ENCODE measurements at places on chromosomes 2 and 18. TPM values are rescaled to one million over a fixed set of nuclear protein-coding genes. Genes with fewer than 3 reads are reported as not detected.

LANCL1 gene
- polyA plus RNA-seq = 60.1 TPM

XDH gene
- polyA plus RNA-seq = 0.03 TPM

RHOB gene
- polyA plus RNA-seq = 209 TPM

CYP1B1 gene
- 31.8 TPM for polyA plus RNA-seq

CYP27C1 gene
- 4.8 TPM for polyA plus RNA-seq

SLC5A7 gene
- polyA plus RNA-seq = 11.3 TPM

DOK1 gene
- 11.0 TPM for polyA plus RNA-seq

UGT1A5 gene
- not detected for polyA plus RNA-seq

KCNG2 gene
- polyA plus RNA-seq = 2.2 TPM

ANKAR gene
- polyA plus RNA-seq = 7.1 TPM

B3GNT7 gene
- polyA plus RNA-seq = 13.1 TPM

DNA sequence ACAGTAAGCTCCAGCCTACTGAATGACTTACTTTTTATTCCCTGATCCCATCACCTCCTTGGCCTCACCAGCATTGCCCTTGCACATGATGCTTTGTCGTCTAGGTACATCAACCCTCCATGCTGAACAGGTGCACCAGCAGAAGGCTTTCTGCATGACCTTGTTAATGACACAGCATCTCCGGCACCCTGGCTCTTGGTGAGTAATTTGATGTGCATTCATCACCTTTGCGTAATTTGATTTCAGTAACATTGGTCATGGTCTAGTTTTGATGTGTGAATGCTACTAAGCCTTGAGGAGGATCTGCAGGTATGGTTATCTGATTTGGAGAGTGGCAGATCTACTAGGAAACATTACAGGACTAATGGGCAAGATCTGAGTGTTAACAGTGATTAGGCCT is 103.6 kb downstream of the STK39 start:
- no peak for DNase-seq

- no peak for DNase-seq
Observed at GRCh38 chr2:1701020-1701419, 43.3 kb downstream of the PXDN start.

DNA sequence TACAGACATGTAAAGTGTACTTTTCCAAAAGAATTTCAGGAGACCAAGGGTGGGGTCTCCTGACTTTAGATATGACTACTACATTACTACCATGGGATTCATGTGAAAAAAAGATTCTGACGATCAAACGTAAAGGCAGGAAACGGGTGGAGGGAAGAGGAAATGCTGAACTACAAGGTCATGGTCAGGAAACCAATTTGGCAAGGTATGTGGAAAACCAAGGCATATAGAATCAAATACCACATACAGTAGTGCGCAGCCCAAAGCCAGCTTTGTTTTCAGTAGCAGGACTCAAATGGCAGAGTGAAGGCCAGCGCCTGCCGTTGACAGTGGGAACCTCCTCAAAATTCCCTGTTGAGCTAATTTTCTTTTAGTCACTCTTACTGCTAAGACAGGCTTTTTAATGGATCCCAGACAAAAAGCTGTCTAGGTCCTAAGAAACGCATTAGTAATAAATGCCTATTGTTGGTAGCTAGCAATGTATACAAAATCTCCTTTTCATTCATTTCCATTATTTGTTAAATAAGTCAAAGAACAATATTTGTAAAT is 57.6 kb upstream of the SERTAD2 start:
- DNase-seq = no peak

- DNase-seq = no peak
Observed at GRCh38 chr18:28439870-28440269, 262.9 kb upstream of the CDH2 start.

GRCh38 chr18:79332646-79333045 is 63.1 kb upstream of the NFATC1 start:
- DNase-seq = no peak

DNA sequence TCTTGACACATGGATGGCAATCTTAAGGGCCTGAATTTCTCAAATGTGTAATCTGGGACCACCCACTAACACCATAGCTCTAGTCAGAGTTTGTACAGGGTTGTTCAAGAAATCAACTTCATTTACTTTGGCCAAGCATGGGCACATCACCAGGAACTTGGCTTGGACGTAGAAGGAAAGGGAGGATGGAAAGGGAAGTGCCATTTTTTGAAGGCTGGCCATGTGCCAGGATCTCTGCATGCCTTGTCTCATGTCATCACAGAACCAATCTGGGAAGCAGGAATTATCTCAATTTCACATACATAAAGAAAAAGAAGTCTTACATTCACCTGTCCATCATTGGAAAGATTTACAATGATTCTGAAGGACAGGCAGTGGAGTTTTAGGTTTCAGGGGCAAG is 128.1 kb downstream of the ANTXR1 start:
- DNase-seq = no peak

DNA sequence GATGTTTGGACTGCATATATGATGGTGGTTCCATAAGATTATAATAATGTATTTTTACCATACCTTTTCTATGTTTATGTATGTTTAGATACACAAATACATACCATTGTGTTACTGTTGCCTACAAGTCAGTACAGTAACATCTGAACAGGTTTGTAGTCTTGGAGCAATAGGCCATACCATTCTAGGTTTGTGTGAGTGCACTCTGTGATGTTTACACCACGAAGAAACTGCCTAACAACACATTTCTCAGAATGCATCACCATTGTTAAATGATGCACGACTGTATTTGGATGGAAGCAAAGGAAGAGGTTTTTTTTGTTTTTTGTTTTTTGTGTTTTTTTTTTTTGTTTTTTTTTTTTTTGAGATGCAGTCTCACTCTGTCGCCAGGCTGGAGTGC is 9.5 kb downstream of the DUSP19 start:
- DNase-seq = no peak

- no peak for DNase-seq
Observed at GRCh38 chr2:65922794-65923193, 490.4 kb upstream of the SPRED2 start.

- DNase-seq = no peak
Observed at GRCh38 chr2:80050246-80050645, 254.3 kb downstream of the LRRTM1 start.

- DNase-seq = no peak
Observed at GRCh38 chr2:228374741-228375140, 193.3 kb upstream of the SPHKAP start.

- no peak for DNase-seq
Observed at GRCh38 chr2:218877891-218878290, 2.8 kb upstream of the WNT10A start.

GRCh38 chr18:63098018-63098981 is 221.3 kb downstream of the BCL2 start:
- no peak for DNase-seq

Measured in spinal cord (tissue), 10 donors.